ENCODE measurements at places on chromosomes 5 and 9.

- no peak for DNase-seq
Observed at GRCh38 chr9:110142868-110143481, 65.0 kb downstream of the C9orf152 start.

GRCh38 chr5:13276156-13276555 is 668.3 kb downstream of the DNAH5 start:
- no peak for DNase-seq

DNA sequence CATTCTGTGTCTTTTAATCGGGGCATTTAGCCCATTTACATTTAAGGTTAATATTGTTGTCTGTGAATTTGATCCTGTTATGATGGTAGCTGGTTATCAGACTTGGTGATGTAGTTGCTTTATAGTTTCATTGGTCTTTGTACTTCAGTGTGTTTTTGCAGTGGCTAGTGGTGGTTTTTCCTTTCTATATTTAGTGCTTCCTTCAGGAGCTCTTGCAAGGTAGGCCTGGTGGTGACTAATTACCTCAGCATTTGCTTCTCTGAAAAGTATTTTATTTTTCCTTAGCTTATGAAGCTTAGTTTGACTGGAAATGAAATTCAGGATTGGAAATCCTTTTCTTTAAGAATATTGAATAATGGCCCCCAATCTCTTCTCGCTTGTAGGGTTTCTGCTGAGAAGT is 156.9 kb downstream of the CNTLN start:
- no peak for DNase-seq

DNA sequence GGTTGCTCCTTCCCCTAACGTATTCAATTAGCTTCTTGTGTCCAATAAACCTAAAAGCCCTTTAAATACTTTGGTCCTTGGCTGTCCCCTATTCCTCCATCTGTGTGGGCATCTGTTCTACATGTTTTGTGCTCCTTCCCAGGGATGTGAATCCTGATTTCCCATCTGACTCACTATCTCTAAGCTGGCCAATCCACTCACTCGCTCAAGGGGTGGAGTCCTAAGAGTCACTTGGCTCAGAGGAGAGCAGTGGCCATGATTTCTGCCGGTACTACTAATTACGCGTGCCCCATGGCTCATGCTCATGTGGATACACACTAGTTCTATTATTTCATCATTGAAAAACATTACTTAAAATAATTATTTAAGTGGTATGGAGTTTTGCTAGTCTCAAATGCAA is 89.6 kb downstream of the TAF11L14 start:
- DNase-seq: no peak

DNA sequence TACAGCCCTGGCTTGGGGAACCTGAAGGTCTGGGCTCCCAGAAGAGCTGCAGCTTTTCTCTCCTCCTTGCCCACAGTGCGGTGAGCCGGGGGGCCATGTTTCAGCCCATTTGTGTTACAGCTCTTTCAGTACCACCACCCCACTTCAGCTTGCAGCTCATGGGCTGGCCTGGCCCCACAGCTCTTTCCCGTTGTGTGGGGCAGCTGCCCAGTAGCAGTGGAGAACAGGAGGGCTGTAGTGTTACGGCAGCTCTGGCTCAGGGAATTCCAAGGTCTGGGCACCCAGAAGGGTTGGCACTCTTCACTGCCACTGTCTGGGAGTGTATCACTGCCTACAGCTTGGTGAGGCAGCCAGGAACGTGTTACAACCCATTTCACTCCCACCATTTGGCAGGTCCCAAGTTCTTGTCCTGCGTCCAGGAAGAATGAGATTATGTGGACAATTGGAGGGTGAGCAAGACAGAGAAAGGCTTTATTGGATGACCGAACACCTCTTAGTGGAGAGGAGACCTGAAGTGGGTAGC is 390.5 kb downstream of the KDM4C start:
- DNase-seq: no peak

DNA sequence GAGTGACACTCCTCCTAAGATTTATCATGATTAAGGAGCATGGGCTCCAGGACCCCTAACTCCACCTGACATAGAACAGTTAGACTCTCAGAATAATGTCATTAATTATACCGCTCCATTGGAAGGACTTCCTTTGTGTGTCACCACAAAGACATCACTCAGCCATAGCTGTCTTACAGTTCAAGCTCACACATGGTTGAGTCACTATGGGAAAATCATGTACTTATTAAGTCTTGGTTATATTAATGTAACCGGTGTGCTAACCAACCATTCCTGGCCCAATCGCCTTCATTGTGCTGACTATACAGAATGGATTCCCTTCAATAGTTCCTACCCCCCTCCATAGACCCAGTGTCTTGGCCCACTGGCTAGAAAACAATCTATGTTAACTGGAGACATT is 10.9 kb upstream of the MCCC2 start:
- DNase-seq: no peak

DNA sequence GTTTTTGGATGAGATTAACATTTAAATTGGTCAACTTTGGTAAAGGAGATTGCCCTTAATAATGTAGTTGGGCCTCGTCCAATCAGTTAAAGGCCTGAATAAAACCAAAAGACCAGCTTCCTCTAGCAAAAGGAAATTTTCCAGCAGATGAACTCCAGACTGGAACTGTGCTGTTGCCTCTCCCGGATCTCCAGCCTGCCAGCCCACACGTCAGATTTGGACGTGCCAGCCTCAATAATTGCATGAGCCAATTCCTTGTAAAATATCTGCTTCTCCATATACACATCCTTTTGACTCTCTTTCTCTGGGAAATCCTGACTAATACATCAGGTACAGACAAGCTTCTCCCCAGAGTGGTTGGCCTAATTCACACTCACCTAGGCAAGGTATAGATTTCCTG is 175.8 kb upstream of the ADCY2 start:
- DNase-seq: no peak

- no peak for DNase-seq
Observed at GRCh38 chr9:117313989-117314388, 100.9 kb downstream of the ASTN2 start.

GRCh38 chr9:72443855-72444254 is 77.6 kb upstream of the TMC1 start:
- no peak for DNase-seq

GRCh38 chr5:112221128-112221527 is 197.9 kb downstream of the EPB41L4A start:
- DNase-seq: no peak

GRCh38 chr5:139964994-139965565 is 78.0 kb downstream of the NRG2 start:
- no peak for DNase-seq

DNA sequence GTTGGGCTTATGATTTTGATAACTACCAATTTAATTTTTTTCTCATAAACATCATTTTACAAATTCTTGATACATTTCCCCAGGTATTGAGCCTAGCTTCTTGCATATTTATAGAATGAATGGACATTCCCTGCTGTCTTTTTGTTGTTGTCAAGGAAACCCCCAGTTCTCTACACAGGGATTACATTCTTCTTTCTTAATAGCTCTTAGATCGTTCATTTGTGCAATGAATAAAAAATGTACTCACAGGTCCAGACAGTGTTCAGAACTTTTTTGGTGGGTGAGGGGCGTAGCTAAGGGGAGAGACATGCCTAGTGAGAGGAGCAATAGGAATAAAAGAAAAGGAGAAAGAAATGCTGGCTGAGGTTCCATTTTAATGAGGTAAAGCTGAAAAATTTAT is 58.6 kb downstream of the VCAN start:
- no peak for DNase-seq

DNA sequence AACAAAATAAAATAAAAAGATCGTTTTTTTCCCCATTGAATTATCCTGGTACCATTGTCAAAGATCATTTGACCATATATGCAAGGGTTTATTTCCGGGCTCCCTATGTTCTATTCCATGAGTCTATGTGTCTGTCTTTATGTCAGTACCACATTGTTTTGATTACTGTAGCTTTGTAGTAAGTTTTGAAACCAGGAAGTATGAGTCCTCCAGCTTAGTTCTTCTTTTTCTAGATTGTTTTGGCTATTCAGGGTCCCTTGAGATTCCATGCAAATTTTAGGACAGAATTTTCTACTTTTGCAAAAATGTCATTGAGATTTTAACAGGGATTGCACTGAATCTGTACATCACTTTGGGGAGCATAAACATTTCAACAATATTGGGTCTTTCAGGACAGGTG is 18.7 kb upstream of the EEIG1 start:
- no peak for DNase-seq

DNA sequence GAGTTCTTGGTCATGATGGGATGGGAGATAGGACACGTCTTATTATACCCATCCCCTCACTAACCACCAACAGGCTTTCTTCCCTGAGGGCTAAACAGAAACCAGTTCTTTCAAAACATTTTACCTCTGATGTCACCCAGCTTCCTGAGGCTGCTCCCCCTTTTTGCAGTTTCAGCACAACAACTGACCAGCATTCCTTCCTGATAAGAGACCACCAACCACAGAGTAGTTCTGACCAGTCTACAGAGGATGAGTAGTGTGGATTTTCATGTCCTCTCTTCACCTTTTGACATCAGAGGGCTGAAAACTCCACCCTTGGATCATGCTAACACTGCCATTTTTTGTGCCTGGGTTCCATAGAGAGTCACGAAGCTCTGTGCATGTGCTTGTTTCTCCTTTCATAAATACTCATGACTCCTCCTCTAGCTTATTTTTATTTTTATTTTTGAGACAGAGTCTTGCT is 82.6 kb downstream of the OSTF1 start:
- DNase-seq: no peak

DNA sequence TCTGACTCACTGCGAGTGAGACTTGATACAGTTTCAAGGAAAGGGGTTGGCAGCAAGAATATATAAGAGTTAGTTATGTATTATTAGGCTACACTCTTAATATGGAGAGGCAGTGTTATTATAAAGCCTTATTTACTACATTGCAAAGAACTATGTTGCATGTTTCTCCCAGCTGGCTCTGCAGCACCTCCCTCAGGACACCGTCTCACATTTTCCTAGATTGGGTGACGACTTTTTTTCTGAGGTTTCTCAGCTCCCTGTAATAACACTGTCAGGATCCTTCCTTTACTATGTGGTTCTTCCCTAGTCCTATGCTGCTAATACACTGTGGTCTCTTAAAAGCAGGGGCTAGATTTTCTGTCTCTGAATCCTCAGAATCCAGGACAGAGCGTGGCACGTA is 153.7 kb downstream of the INSYN2B start:
- DNase-seq: no peak

DNA sequence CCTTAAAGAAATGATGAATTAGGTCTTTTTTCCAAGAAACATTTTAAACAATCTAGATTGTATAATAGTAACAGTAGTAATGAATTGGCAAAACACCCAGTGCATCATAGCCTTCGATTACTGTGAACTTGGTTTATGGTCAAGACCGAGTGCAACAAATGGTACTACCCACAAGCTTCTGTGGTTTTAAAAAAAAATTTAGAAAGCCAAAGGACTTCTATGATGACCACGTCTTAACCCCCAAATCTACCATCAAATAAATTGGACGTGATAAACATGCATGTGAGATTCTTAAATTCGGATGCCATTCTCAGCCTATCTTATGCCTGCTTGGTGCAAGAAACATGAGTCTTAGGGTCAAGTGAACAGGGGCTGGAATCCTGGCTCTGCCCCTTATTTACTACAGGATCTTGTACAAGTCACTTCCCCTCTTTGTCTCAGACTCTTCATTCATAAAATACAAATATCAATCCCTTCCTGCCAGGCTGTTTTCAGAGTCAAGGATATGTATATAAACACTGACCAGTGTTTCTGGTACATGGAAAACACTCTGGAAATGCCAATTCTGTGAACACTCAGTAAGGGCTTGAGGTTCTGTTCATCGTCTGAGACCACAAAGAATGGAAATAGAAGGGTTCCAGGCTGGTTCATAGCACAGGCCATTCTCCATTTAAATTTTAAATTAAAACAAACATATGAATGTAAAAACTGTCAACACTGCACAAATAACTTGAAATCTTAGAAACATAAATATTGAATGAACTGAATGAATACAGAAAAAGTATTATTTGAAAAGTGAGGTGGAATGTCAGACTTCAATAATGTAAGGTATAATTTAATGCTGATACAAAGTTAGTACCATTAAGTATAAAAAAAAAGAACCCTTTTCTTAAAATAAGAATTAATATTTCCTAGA is 107.8 kb downstream of the NR6A1 start:
- DNase-seq: no peak

Data from NCI-H2107 (cell line).